Tongue (tissue), 3 donors: ENCODE measurements at places on chromosomes 4 and X. TPM values are rescaled to one million over a fixed set of nuclear protein-coding genes. Genes with fewer than 3 reads are reported as not detected.

The IL1RAPL1 gene
- total RNA-seq = 4.8 TPM

The ZNF630 gene
- 4.6 TPM for total RNA-seq

The RTL3 gene
- 1.9 TPM for total RNA-seq

The MTMR8 gene
- total RNA-seq = 3.5 TPM

The RAP1GDS1 gene
- 51.9 TPM for total RNA-seq

The CYLC1 gene
- total RNA-seq = not detected

The UGT2B10 gene
- not detected for total RNA-seq

The CSN1S1 gene
- not detected for total RNA-seq

The TMEM187 gene
- 9.4 TPM for total RNA-seq

The LRRC66 gene
- total RNA-seq = 1.1 TPM

The F11 gene
- 0.62 TPM for total RNA-seq

The CNGA1 gene
- total RNA-seq = 0.41 TPM

The NEIL3 gene
- 3.0 TPM for total RNA-seq

The ADH7 gene
- 12.1 TPM for total RNA-seq

The COQ2 gene
- 16.7 TPM for total RNA-seq

The HTN1 gene
- total RNA-seq = not detected

The EFHC2 gene
- 1.9 TPM for total RNA-seq

The PLA2G12A gene
- total RNA-seq = 19.6 TPM

The TCP11X2 gene
- total RNA-seq = not detected

The FRG2 gene
- total RNA-seq = not detected

The TNMD gene
- 3.4 TPM for total RNA-seq

The SSX3 gene
- total RNA-seq = not detected

The CNKSR2 gene
- 13.4 TPM for total RNA-seq

The RLIM gene
- total RNA-seq = 52.7 TPM

The PPM1K gene
- total RNA-seq = 46.5 TPM

The MOSPD2 gene
- total RNA-seq = 12.7 TPM

The PDK3 gene
- 22.2 TPM for total RNA-seq

The MAGEA4 gene
- not detected for total RNA-seq

The FAM9C gene
- total RNA-seq = not detected

The PCDH18 gene
- total RNA-seq = 95.8 TPM

The DRD5 gene
- 1.1 TPM for total RNA-seq

The PCSK1N gene
- 2.5 TPM for total RNA-seq

The AMTN gene
- not detected for total RNA-seq

The CLGN gene
- total RNA-seq = 5.3 TPM

The ARMCX4 gene
- total RNA-seq = 23.7 TPM

The BCORL1 gene
- total RNA-seq = 6.6 TPM

The FAM120C gene
- 9.8 TPM for total RNA-seq

The KLB gene
- not detected for total RNA-seq

The HTR2C gene
- not detected for total RNA-seq

The ATP11C gene
- 29.7 TPM for total RNA-seq

The HOPX gene
- total RNA-seq = 60.1 TPM

The SLITRK4 gene
- 8.1 TPM for total RNA-seq

The MAN2B2 gene
- total RNA-seq = 8.4 TPM

The PROM1 gene
- total RNA-seq = 39.4 TPM

The JCHAIN gene
- total RNA-seq = 1.0 TPM

The PCDH7 gene
- 65.0 TPM for total RNA-seq

The SPON2 gene
- 517 TPM for total RNA-seq

The MYOZ2 gene
- total RNA-seq = 170 TPM

The NDST3 gene
- total RNA-seq = not detected

The TIMP1 gene
- total RNA-seq = 54.4 TPM

The GPC3 gene
- total RNA-seq = 220 TPM

The PPP1R2C gene
- not detected for total RNA-seq

The FGF13 gene
- 49.3 TPM for total RNA-seq

The SLAIN2 gene
- total RNA-seq = 106 TPM

The NLRP2B gene
- total RNA-seq = not detected
